Hippocampal formation (tissue), 2 donors: ENCODE measurements at places on chromosomes 6 and 20.

- DNase-seq, result no peak
Observed at GRCh38 chr6:170038251-170038650, 252.6 kb downstream of the DLL1 start.

GRCh38 chr6:3587660-3588059 lies 130.8 kb upstream of the SLC22A23 start:
- no peak for DNase-seq

DNA sequence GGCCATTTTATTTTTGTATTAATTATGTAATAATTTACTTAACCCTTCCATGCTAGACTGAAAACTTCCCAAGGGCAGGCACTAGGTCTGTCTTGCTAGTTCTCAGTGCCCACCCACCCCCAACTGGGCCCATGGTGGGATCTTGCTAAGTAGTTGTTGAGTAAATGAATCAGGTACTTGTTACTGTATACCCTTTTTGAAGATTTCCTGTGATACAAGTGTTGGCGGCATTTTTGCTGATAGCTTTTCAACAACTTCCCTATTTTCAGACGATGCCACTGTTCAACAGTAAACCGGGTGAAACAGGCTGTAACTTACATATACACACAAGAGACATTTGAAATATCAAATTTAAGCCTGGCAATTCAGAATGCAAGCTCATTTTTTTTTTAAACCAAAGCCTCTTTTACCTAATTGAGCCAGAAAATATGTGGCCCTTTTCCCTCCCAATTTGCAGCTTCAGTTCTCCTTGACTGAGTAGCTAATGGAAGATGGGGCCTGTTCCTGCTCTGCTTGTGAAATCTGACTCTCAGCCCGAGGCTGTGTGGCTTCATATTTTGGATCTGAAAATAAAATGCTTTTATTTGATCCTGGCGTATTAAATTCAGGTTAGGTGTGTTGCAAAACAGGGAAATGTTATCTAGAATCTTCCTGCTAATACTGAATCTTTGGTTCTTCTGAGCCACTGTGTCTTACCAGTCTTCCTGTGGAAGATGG lies 288.3 kb downstream of the NRN1 start:
- DNase-seq, result no peak

DNA sequence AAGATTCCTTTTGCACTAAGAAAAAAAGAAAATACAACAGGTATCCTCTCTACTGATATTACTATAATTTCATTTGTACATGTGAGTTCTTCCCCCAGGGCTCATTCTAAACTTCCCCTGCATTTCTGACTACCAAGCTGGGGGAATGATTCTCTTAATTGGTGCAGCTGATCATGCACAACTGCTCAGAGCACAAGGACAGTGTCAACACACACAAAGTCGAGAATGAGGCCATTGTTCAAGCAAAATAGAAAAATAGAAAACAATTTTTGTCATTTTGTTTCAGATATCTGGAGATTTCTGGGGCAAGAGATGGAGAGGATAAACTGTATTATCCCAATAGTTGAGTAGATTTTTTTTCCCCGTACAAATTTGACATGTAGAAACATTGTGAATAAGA lies 236.3 kb downstream of the HAO1 start:
- no peak for DNase-seq

DNA sequence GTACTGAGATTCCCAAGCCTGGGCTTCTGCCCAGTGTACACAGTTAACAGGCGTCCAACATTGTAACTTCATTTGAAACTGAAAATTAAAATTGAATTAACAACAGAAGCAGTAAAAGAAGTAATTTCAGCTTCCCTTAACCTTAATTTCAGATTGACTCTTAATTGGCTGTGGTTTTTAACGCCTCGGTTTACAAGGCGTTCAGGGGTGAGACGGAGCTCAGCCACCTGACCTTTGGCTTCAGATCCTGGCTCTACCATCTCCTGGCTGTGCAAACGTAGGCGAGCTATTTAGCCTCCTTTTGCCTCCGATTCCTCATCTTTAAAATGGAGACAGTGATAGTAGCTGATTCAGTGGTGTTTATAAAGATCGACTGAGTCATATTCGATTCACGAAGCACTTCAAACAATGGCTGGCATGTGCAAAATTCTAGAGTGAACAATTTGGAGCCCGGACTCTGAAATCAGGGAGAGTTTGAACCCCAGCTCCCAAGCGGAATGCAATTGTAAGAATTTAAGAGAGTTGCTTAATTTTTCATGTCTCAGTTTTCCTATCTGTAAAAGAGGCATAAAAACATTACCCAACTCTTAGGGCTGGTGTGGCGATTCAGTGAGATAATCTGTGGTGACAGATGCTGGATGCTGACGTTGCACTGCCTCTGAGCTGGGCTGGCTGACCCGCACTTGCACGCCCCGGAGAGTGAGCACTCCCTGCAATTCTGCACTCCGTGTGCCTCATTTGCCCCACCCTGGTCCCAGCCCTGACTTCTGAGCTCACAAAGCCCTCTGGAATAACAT lies 23.5 kb upstream of the OCSTAMP start:
- peak; percentile 28 for DNase-seq

DNA sequence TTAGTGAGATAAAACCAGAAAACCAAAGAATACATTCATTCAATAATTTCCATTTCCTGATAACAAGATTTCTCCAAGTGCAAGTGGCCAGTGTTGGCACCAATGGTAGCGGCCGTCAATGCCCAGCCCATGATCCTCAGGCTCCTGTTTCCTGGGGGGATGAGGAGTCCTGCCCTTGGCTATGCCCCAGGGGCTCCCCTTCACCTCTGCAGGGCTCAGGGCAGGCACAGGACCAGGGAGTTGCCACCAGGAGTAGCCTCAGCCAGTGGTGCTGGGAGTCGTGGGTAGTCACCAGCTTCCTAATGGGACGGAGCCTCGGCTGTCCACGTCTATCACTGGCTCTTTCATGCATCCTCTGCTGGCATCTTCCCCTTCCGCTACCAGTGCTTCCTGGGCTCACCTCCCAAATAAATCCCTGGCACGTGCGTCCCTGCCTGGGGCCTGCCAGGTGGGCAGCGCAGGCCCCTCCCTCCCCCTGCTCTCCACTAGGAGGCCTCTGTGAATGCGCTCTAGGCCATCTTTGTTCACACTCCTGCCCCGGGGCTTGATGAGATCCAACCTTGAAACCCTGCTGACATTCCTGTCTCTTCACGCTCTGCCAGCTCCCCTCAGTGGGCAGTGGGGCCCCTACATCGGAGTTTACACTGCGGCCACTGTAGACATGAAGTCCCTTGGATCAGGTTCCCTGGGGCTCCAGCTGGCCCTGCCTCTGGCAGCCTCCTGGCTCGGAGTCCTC lies 215.7 kb downstream of the SYNDIG1 start:
- DNase-seq, result no peak

DNA sequence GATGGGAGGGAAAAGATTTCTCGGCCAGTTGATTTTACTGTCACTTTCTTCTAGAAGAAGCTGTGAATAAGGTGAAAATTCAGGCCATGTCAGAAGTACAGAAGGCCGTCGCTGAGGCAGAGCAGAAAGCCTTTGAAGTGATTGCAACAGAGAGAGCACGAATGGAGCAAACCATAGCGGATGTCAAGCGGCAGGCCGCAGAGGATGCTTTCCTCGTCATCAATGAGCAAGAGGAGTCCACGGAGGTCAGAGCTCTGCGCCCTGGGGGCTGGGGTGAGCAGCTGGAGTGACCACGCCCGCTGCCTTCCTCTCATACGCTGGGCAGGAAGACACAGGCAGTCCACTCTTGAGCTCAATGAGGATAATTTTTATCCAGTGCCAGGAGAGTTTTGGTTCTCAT lies 21.8 kb upstream of the C20orf144 start:
- no peak for DNase-seq

- no peak for DNase-seq
Observed at GRCh38 chr20:19129976-19130612, 82.3 kb upstream of the SLC24A3 start.

DNA sequence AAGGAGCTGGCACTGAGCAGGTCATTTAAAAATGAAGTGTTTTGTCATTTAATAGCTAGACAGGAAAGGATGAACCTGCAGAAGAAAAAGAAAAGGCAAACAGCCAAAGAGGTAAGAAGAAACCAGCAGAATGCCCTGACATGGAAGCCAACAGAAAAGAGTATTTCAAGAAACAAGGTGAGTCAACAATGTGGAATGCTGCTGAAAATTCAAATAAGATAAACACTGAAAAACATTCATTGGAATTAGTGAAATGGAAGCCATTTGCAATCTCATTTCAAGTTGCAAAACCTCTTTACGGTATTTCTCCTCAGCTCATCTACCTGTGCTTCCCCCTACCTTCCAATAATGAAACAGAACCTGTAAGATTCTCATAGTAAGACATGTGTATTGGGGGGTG lies 59.6 kb downstream of the RWDD2A start:
- no peak for DNase-seq

GRCh38 chr20:47860049-47860830 lies 75.0 kb upstream of the SULF2 start:
- no peak for DNase-seq

DNA sequence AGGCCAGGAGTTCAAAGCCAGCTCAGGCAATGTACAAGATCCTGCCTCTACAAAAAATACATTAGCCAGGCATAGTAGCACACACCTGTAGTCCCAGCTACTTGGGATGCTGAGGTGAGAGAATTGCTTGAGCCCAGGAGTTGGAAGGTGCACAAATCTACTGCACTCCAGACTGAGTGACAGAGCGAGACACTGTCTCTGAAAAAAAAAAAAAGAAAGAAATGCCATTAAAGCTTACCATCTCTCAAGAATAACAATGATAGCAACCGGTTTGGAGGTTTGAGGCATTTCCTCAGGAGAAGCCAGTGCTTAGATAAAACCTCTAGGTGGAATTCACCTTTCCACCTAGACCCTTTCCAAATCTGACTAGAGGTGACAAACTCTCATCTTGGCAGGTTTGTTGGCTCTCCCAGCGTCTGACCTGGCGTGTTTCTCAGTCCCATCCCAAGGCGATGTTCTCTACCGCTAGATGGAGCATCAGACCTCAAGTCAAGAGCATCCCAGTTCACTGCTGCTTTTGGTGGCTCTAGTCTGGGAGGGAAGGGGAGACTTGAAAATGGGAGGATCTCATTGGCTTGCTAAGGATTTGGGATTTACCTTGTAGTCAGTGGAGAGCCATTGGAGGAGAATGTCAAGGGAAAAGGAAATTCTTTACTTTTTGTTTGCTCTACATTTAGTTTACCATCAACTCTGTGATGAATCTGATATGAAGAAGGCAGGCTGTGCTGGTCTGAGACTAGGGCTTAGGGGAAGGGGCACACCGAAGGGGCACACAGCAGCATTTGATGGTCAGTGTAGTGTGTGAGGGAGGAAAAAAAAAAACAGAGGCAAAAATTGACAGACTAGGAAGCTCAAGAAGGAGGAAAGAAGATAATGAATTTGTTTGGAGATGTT lies 67.9 kb downstream of the NCOA7 start:
- DNase-seq, result peak; percentile 78

GRCh38 chr6:74269600-74269858 lies 573.5 kb downstream of the CD109 start:
- DNase-seq, result no peak

GRCh38 chr6:32430179-32430578 lies 9.5 kb upstream of the HLA-DRA start:
- no peak for DNase-seq

- DNase-seq, result no peak
Observed at GRCh38 chr6:168097621-168098430, 18.8 kb upstream of the FRMD1 start.

DNA sequence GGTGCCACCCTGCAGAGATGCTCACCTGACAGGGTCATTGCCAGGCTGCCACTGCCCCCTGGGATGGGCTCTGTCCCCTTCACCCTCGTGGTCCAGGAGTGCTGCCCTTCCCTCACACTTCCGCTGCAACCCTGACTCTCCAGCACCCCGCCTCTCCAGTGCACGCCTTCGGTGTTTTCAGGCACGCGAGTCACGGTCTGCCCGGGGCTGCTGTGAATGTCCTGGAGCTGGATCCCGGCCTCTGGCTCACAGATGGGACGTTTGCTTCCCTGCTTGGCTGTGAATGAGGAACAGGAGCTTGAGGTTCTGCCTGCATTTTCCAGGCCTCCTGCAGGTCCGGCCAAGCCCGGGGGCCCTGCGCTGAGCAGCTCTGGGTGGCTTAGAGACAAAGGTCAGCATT lies 343.4 kb downstream of the SMOC2 start:
- DNase-seq, result no peak

- no peak for DNase-seq
Observed at GRCh38 chr6:13229205-13230085, 98.9 kb downstream of the TBC1D7 start.

DNA sequence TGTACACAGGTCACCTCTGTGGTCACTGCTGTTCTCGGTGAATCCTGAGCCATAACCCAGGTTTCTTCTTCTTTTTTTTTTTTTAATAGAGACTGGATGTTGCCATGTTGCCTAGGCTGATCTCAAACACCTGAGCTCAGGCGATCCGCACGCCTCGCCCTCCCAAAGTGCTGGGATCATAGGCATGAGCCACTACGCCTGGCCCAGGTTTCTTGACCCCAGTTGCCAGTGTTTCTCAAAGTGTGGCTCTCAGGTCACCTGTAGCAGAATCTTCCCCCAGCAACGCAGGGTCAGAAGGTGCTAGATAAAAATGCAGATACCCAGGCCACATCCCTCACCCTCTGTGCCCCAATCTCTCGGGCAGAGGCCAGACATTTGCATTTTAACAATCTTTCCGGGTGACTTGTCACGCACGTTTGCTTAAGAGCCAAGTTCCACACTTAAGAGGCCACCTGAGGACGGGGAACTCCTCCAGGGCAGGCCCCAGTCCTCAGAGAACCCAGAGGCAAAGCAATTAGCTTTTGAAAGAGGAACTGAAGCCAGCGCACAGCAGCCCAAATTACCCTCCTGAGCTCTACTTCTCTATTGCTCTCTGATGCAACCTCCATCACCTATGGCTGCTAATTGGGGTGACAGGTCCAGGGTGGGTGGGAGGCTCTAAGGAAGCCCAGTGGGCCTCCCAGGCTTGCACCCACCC lies 81.8 kb downstream of the NFATC2 start:
- DNase-seq, result no peak

- no peak for DNase-seq
Observed at GRCh38 chr6:38155144-38155543, 335.6 kb downstream of the ZFAND3 start.

DNA sequence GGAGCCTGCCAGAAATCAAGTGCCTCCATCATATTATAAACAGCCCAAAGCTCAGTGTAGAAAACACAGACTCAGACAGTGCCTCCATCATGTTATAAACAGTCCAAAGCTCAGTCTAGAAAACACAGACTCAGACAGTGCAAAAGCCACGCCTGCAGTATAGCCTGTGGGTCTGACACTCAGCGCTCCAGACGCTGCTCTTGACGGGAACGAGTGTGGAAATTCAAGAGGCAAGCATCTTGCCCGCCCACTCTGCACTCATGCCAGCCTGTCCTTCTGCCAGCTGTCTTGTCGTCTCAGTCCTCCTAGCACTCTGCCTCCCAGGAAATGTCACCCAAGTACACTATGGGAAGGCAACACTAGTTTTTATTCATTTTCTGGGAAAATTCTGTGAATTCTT lies 274.2 kb upstream of the CDH4 start:
- no peak for DNase-seq

- no peak for DNase-seq
Observed at GRCh38 chr6:137768935-137769334, 98.1 kb upstream of the TNFAIP3 start.

GRCh38 chr20:44644230-44644617 lies 7.3 kb downstream of the ADA start:
- no peak for DNase-seq
